ENCODE measurements at places on chromosomes 2 and 18.

GRCh38 chr2:196224756-196225155, 53.4 kb upstream of the STK17B start:
- DNase-seq = no peak

- DNase-seq = peak; percentile 48
Observed at GRCh38 chr2:68292108-68292710, 27.5 kb downstream of the CNRIP1 start.

- DNase-seq = peak; percentile 60
Observed at GRCh38 chr2:55865096-55865835, 58.3 kb downstream of the EFEMP1 start.

DNA sequence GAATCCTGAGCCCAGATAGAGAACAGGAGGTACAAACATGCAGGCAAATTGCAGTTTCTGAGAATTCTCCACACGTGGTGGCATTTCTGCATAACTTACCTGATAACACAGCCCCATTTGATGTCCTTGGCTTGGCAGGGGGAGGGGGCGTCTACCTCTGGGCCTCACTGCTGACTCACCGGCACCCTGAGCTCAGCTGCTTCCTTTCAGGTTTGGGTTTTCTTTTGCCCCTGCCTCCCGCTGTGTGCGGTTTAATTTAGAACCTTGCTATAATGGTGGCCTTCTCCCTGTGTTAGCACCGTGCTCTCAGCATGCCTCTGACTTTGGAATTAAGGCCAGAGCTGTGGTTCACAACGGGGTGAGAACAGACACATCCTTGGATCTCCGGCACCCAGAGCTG, 4.4 kb downstream of the CTIF start:
- no peak for DNase-seq

DNA sequence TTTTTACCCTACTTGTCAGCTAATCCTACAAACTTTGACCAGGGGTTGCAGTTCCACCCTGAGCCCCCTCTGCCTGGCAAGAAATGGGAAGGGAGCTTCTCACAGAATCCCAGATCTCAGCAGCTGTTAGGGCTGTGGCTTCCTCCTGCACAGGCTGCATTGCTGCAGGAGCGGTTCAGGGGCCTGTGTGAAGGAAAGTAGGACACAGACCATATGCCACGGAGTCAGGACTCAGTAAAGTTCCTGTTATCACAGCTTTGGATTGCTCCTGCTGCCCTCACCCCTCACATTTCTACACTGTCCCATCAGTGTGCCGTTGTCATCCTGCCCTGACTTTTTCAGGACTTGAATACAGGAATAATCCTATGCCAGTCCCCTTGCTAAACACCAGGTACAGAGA, 62.8 kb upstream of the SP3 start:
- no peak for DNase-seq

DNA sequence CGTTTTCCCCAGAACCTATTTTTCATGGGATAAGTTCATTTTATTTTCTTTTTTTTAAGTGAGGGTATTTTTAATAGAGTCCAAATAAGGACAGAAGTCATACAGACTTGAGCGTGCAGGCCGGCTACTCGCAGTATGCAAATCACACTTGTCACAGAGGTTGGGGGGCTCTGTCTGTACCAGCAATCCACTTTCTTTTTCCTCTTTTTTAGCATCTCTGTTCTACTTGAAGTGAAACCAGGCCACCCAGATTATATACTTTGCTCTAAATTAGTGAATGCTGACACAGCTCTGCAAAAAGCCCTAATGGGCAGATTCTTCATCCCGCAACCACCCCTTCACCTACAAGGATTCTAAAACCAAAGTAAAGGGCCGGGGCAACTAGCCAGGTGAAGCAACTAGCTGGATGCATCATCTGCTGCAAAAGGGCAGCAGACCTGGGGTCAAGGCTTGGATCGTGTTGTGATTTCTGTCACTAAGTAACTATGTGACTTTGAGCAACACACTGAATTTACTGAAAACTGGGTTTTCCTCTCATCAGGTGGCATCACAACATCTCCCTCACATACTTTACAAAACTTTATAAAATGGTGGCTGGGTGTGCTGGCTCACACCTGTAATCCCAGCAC, 18.4 kb downstream of the KDSR start:
- no peak for DNase-seq

DNA sequence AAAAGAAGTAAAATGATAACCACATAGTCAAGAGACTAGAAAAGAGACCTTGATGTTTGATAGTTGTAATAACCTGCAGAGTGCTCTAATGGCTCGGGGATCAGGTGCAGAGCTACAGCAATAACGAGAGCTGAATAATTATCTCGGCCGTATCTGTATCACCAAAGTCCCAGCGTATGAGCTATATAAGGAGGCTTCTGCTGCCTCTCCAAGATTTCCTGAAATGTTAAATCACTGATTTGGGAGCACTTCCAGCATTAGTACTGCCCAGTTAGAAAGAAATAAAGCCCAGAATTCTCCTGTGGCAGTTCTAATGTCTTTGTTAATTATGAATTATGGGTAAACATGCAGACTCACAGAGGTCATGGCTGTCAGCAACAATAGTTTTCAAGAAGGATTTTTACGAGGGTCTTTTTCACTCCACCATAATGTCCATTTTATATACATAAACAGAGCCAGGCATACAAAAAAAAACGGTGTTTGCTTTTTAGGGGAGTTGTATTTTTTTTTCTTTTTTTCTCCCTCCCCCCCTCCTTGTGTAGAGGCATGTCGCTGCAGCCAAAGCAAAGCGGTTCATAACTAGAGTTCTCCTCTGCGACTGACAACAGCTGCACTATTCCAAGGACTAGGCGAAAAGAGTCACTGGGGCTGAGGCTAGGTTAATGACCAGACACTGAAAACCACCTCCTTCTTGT, 168.3 kb upstream of the VRK2 start:
- DNase-seq = no peak

- DNase-seq = no peak
Observed at GRCh38 chr2:144240656-144241339, 279.1 kb downstream of the ZEB2 start.

DNA sequence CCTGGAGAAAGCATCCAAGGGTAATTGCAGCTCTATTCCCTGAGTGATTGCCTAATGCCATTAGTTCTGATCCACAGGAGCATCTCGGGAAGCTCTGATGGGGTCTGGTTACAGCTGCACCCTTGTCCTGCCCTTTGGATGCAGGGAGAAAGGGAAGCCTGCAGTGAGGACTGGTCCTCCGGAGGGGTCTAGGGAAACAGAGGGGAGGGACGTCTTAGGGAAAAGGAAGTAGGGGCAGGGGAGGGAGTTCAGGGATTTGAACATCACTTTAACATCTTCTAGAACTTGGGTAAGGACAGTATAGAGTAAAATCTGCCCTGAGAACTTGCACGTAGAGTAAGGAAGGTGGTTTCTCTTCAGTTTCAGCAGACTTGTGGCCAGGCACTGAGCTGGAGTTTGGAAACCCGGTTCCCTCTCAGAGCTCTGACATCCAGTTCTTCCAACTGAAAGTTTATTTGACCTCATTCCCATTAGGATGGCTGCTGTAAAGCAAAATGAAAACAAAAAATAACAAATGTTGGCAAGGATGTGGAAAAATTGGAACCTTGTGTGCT, 20.5 kb downstream of the ONECUT2 start:
- DNase-seq = no peak

- DNase-seq = no peak
Observed at GRCh38 chr2:38978296-38978903, 88.7 kb downstream of the ARHGEF33 start.

- no peak for DNase-seq
Observed at GRCh38 chr2:37966326-37966725, 41.2 kb downstream of the RMDN2 start.

DNA sequence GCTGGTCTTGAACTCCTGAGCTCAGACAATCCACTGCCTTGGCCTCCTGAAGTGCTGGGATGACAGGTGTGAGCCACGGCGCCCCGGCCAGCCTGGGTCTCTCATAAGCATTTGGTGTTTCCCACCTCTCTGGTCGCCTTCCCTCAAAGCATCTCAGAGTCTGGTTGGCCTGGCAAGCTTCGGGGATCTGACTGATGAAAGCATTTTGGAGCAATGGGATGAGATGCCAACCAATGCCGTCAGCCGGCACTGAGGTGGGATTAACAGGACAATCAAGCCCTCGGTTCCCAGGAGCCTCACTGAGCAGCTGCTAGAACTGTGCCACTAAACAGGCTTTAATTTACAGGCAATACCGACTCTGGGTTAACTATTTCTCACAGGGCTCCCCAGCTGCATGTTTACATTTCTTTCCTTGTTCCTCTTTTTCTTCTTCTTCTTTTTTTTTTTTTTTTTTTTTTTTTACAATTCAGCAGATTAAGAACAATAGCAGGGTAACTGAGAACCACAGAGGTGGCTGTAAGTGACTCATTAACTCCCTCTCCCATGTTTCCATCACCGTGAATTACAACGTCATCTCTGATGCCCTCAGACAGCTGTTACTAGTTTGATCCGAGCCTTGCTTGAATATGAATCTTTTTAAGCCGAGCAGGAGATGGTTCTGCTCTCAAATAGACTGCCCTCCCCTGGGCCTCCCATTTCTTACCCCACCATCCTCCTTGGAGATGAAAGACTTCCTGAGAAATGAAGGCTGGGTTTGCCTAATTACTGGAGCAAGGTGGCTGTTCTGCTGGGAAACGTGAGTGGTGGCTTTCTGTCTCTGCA, 37.9 kb downstream of the ODC1 start:
- DNase-seq = no peak

GRCh38 chr18:68441241-68441640, 273.7 kb downstream of the TMX3 start:
- peak; percentile 55 for DNase-seq

DNA sequence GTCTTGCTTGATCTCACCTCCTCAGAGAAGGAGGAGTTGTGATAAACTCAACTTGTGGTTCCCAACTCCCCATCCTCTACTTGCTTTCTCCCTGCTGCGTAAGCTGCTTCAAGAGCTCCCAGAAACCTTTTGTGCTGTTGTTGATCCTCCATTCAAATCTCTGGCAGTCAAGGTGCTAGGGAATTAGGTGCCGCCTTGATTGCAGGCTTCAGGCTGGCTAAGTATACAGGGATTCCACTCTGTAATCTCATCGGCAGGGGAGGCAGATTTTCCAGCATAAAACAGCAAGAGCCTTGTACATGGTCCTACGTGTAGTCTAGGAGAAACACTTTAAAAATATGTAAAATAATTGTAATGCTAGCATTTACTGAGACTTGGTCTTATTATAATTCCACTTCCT, 116.2 kb upstream of the DDX18 start:
- no peak for DNase-seq

GRCh38 chr2:57891086-57891712, 155.4 kb upstream of the VRK2 start:
- DNase-seq = no peak

DNA sequence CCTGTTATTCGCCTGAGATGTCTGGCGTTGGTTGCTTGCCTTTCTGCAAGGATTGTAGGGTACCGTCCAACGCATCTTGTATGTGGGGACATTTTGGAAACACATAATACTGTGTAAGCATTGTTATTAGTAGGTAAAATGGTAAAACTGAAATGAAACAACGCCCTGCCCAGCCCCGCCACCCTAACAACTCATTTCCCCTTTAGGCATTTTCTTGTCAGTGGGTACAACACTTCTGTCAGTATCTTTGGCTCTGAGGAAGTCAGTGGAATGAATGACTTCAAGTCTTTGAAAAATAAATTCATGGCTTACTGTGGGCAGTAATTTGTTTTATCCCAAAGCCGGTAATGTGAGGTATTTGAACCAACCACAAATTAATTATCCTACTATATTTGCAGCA, 86.0 kb downstream of the FMNL2 start:
- DNase-seq = no peak

GRCh38 chr2:16084274-16084673, 143.9 kb downstream of the MYCN start:
- DNase-seq = no peak
